ENCODE measurements at places on chromosomes 13 and 19.

- DNase-seq: no peak
Observed at GRCh38 chr13:111168107-111168506, 53.0 kb downstream of the ARHGEF7 start.

DNA sequence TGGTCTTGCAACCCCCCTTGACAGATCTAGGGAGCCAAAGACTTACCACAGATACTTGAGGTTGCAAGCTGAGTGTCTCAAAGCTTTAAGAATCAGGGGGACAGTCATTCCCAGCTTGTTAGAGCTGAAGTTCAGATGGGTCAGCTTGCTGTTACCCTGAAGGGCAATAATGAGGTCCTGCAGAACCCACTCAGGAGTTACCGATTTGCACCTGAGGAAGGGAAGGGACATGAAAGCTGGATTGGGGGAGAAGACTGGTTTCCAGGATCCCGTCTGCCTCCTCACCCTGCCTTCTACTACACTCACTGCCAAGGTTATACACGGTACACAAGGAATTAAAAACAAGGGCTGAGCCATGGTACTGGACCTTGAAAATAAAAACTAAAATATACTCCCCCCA, 24.4 kb downstream of the NLRP13 start:
- no peak for DNase-seq

DNA sequence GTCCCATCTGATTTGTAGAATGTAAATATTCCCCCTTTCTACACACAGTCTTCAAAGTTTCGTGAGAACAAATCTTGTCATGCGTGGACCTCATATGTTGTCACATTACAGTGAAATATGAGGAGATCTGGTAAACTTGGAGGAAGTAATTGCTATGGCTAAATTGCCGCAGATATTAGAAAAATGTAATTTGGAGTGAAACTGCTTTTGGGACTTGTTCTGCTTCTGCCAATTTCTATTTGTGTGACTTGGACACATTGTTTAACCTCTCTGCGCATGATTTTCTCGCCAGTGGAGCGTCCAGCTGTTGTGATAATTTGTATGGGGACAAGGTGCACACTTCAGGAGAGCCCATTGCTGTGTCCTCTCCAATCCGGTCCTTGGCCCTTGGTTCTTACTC, 693.1 kb upstream of the SLC10A2 start:
- DNase-seq: no peak

DNA sequence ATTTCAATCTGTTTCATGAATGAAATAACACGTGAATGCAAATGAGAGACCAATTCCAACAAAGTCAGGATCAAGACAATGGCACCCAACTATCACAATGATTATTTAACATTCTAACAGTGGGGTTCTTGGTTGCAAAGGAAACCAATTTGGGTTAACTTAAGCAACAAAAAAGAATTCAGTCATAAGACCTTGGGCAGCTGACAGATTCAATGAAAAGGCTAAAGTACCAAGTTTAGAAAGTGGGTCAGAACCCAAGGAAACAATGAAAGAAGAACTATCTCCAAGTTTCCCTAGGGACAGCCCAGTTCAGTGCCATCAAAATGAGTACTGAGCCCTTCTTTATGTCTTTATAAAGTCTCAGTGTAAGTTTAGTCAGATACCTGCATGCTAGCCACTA, 17.5 kb upstream of the SIGLEC14 start:
- DNase-seq: no peak

DNA sequence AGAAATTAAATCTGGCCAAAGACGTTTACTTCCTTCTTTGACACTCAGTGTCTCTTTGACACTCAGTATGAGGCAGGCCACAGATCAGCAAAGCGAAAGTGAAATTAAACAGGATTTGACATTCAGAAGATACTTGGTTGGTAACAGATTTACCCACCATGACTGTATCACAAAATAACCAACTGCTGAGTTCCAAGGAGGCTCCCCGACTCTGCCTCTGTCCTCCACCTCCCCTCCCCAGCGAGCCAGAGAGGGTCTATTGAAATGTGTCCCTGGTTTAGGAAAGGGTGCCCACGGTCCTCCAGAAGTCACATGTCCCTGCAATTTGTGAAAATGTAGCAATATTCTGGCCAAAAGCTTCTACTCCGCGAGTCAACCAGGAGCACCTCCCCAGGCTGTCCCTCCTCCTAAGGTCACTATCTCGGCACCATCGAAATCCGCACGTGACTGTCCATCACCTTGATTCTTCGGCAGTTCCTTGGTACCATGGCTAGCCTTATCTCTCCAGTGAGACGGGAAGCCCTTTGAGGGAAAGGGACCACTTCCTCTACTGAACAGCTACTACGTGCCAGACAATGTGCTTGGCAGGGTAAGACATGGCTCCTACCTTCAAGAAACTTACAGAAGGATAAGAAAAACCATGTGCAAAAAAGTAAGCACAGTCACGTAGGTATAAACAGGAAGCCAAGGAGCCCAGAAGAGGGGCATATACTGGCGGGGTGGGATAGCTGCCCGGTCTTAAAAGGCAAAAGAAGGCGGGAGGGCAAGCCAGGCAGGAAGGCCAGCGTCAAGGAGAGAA, 1.5 kb downstream of the N4BP2L1 start:
- no peak for DNase-seq

DNA sequence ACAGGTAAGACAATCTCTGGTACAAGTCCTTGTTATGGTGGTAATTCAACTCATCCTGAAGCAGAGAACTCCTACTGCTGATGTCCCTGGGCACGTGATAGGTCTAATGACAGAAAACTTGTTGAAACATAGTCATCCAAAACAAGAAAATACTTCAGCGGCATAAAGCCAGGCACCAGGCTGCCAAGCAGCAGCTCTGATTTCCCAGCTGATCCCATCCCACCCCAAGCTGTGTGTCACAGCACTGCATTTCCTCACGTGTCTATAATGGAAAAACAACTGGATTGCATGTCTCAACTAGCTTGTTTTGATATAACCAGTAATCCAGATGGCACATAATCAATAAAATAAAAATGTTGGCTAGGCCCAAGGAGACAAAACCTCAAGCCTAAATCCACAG, 64.8 kb downstream of the MIPEP start:
- no peak for DNase-seq

DNA sequence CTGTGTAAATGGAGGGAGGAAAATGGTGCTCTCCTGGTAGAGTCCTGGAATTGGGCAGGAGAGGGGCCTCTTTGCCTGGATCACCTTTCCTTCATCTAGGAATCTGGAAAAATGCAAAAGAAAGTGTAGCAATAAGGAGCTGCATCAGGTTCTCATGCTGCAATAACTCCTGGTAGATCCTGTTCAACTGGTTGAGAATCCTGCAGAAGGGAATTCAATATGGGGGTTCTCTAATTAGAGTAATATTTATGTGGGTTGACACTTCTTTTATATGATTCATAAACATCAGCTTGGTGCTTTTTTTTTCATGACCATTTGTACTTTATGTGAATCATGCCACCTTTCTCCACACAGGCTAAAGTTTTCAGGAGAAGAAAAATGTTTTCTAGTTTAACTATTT, 9.5 kb upstream of the NUDT15 start:
- no peak for DNase-seq

DNA sequence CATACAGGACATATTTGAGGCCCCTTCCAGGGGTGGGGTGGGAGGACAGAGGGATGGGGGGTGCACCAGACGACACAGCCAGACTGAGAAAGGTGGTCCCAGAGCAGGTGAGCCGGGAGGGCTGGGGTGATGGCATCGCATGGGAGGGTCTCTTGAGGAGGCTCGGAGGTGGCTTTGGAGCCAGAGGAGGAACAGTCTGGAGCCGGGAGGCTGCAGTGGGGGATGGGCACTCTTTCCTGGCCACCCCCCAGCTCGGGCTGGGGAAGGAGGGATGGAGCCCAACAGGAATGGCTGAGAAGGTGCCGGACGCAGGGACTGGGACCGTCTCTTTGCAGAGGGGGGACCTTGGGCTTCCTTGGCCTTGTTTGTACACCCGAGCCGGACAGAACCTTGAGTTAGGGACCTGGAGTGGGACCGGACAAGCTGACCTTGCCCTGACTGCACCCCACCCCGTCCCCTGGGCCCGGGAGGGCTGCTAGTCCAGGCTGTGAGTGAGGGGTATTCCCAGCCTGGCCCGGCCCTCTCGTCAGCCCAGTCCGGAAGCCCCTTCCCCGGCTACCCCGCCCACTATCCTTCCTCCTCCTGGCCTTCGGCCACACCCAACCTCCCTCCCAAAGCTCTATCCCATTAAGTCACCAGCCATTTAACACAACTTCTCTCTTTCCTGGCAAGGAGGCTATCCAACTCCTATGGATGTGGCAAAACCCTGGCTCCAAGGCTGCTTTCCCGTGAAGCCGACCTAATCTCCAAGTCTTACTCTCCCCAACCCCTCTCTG, 816 bp upstream of the TBXA2R start:
- no peak for DNase-seq

GRCh38 chr13:32857077-32857476, 159.1 kb upstream of the KL start:
- DNase-seq: no peak

Measured in stimulated activated CD8-positive, alpha-beta memory T cell treated with anti-CD3 and anti-CD28 coated beads, Interleukin-7, amount 100 ng/mL, for 48 hours (primary cell).